Stromal cell of bone marrow (primary cell): ENCODE measurements at places on chromosomes 6 and 20.

DNA sequence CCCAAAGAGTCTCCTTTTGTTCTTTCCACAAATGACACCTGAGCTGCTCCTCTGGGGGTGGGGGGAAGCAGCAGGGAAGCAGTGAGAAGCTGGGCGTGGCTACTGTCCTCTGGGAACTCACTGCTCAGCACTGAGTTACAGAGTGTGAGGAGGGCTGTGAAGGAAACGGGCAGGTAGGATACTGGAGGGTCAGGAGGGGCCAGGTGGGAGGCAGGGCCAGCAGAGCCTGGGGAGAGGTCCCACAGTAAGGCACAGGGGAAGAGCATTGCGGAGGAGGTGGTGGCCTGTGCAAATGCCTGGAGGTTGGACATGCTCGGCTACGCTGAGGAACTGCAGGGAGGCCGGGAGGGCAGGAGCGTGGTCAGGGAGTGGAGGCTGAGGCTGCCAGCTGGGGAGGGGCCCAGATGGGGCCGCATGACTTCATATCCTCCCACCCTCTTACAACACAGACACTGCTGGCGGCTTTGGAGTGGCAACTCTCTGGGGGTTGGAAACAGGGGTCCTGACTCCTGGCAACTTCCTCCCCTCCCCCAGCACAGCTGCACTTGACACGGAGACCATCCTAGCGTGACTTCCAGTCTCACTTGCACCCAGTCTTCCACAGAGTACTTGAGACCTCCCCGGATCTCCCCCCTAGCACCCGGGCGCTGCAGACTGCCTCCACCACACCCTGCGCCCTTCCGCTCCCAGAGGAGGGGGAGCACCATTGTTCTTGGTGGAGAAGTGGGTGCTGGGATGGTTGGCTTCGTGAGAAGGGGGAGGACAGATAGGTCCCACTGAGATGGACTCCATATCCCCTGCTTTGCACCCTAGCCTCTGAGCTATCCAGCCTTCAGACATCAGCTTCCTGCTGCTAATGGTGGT, 34.2 kb downstream of the RBM38 start:
- no peak for DNase-seq

GRCh38 chr6:30044630-30045029, 16.4 kb upstream of the POLR1H start:
- DNase-seq: no peak

DNA sequence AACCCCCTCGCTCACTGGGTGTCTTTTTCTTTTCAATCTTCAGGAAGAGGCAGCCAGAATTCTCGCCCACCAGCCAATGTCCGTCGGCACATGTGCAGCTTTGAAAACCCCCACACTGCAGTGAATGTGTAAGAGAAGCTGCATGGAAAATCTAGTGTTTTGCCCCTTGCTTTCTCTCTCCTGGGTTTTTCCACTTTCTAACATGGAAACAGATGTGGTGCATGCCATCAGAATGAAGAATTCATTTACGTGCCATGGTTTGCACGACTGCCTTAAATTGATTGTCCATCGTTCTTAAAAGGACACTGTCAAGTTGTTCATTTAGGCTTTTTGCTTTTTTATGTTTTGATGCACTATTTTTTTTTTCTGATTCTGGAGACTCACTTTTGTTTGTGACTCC, 117.1 kb upstream of the RAB32 start:
- no peak for DNase-seq

- DNase-seq: no peak
These were observed 215.5 kb upstream of the ECI2 start for GRCh38 chr6:4350567-4351519.

- no peak for DNase-seq
These were observed 150.2 kb downstream of the CDKAL1 start for GRCh38 chr6:20684474-20684873.

GRCh38 chr20:58251348-58251978, 23.0 kb upstream of the ANKRD60 start:
- no peak for DNase-seq

GRCh38 chr6:165823609-165824326, 160.7 kb upstream of the PDE10A start:
- no peak for DNase-seq

GRCh38 chr20:33810259-33810658, 889 bp upstream of the CHMP4B start:
- no peak for DNase-seq

GRCh38 chr20:8218861-8219260, 86.8 kb downstream of the PLCB1 start:
- no peak for DNase-seq

DNA sequence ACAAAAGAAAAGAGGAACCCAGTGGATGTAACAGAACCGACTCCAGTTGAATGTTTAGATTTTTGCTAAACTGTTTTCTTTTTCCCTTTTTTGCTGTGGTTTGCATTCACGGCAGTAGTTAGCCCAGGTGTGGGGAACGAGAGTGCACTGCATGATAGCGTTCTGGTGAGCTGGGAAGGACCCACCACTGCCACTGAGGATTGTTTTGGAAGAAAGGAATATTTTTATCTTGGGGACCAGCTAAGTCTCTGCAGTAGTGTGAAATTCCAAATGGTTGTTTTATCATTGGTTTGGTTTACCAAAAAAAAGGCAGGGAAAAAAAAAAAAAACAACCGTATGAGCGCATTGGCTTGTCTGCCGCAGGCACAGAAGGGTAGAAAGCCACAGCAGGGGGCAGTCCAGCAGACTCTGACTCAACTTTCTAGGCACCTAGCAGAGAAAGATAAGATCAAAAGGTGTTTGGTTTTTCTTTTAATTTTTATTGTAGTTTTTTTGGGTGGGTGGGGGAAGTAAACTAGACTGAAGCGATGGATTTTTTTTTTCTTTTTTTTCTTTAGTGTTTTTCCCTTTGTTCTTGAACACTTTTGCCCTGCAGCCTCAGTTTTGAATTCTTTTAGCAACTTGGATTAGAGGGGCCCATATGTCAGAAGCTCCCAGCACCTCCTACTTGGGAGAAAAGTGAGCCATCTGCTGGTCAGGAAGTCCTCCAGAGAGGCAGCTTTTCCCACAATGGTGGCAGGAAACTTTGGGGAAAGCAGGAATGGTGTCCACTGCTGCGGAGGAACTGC, 13.5 kb upstream of the RAB5IF start:
- peak; percentile 39 for DNase-seq

DNA sequence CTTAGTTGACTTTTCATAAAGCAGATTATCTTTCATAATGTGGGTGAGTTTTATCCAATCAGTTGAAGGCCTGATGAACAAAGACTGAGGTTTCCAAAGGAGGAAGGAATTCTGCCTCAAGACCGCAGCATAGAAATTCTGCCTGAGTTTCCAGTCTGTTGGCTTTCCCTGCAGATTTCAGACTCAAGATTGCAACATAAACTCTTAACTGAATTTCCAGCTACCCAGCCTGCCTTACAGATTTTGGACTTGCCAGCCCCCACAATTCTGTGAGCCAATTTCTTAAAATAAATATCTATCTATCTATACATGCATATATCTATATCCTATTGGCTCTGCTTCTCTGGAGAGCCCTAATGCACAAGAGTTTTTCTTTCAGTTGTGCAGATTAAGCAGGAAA, 57.3 kb upstream of the SMLR1 start:
- DNase-seq: no peak

- DNase-seq: peak; percentile 43
These were observed 580.7 kb downstream of the RFPL4B start for GRCh38 chr6:112927641-112928320.

DNA sequence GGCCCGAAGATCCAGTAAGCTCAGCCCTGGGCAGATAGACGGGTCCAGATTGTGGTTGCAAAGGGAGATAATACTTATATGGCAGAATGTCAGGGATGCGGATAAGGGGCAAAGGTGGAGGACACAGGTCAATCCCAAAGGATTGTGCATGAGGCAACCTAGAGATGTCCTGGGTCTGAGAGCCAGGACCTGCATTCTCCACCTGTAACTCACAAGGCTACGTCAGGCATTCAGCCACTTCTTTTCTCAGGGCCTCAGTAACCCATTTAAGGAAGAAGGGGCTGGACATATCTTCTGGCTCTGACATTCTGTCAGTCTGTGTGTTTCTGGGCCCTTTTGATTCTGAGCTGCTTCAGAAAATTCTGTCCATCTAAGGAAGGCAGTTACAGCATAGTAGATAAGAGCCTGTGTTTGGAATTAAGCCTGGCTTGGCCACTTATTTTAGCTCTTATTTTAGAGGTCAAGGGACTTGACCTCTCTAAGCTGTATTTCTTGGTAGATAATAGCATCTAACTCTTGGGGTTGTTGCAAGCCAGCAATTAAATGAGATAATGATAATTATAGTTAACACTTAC, 40.2 kb downstream of the CNBD2 start:
- DNase-seq: no peak

GRCh38 chr6:33927616-33928015, 123.8 kb upstream of the MLN start:
- peak; percentile 69 for DNase-seq

DNA sequence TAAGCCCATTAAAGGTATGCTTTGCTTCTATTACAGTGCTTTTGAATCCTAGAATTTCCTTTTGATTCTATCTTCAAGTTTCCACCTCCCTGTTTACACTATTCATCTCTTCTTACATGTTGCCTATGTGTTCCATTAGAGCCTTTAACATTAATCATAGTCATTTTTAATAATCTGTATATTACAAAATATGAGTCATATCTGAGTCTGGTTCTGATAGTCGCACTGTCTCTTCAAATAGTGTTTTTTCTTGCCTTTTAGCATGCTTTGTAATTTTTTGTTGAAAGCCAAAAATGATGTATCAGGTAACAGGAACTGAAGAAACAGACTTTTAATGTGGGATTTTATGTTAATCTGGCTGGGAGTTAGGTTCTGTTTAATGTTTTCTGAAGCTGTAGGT, 68.4 kb downstream of the DNAAF9 start:
- DNase-seq: no peak

DNA sequence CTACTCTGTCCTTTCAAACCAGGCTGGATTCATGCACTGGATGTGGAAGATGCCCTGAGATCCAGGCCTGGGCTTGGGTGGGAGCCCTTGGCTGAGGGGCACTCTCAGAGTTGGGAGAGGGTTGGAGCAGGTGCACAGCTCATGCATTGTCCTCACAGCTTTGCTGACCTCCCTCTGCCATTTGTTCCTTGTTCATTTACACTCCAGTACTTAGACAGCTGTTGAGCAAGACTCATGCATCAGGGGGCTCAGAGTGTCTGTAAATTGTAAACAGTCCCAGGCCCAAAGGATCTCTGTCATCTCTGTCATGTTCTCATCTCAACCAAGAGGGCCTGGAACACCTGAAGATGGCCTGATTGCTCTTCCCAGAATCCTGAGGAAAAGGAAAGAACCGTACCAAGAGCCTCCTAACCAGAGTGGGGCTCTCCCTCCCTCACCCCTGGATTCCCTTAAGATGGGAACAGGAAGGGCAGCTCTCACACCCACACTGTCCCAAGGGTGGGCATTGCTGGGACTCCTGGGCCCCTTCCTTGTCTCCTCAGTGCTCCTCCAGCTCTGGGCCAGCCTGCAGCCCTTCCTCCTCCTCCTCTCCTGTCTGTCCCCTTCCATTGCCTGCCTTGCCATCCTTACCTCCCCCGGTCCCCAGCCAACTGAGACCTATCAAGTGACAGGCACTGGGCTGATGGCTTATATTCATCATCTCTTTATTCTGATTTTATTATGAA, 132.9 kb downstream of the FOXO3 start:
- no peak for DNase-seq

DNA sequence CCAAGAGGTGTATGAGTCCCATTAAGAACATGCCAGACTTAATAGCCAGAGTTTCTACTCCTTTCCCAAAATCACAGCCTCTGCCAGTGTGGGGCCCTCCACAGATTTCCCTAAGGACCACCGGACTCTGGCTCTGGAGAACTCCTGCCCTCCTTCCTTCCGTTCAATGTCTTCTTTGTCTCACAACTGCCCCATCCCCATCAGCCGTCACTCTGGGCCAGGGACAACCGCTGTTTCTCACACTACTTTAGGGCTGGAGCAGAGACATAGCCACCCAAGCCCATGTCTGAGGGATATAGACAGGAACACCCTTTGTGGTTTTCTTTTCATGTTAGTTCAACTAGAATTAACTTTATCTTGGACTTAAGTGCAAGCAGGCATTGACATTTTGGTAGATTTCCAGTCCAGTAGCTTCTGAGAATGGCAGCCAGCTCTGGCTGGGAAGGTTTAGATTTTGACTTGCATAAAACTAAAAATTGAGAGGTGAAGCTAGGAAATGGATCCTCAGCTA, 6.7 kb upstream of the ACSS1 start:
- DNase-seq: no peak

- DNase-seq: no peak
These were observed 26.5 kb upstream of the SMIM29 start for GRCh38 chr6:34275128-34275804.

GRCh38 chr20:24617080-24617432, 147.6 kb downstream of the SYNDIG1 start:
- no peak for DNase-seq

GRCh38 chr6:37243816-37244370, 13.7 kb upstream of the TBC1D22B start:
- DNase-seq: no peak

GRCh38 chr6:167474171-167474570, 149.3 kb downstream of the TTLL2 start:
- DNase-seq: no peak

DNA sequence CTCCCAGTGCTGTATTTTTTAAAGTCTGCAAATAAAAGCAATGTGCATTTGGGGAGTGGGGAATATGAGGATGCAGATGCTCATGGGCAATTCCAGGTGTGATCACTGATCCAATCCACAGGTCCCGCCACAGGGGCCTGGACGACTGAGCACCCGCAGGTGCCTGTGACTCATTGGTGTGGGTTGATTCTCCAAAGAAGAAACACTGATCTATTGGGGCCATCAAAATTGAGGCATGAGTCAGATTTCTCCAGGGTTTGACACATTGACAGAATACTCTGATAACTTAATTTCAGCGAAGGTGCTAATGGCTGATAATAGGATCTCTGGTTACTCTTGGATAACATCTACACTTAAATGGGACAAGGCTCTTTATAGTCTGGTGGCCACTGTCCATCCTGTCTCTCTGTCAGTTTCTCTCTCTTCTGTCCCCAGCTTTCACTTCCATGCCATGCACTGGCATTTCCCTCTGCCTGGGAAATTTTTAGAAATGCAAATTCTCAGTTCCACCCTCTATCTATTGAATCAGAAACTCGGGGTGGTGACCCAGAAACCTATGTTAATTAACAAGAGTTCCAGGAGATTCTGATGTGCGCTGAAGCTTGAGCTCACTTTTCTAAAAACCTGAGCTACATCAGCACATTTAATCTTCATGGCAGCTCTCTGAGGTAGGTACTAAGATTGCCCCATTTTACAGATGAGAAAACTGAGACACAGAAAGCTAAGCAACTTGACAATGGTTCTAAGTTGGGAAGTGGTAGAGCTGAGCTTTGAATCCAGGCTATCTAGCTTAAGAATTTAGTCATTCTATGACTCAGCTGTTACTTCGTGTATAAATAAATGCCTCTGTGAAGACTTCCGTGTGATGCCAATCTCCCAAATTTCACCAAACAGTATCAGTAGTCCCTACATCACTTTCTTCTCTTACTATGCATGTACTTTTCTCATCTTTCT, 10.2 kb upstream of the RCAN2 start:
- DNase-seq: peak; percentile 22

GRCh38 chr20:24718277-24718676, 230.8 kb upstream of the CST7 start:
- no peak for DNase-seq
